EL (cell line): ENCODE measurements at places on chromosomes 12 and 14.

DNA sequence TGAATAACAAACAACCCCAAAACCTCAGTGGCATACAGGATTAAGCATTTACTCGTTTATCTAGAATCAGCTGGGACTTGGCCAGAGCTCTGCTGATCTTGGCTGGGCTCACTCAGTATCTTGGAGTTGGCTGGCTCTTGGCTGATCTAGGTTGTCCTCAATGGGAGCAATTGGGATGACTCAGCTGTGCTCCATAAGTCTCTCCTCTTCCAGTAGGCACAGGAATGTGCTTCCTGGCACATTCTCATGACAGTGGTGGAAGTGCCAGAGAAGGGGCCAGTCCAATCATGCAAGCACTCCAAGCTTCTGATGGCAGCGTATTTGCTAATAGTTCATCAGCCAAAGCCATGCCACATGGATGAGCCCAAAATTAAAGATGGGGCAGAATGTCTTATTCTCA, 41.7 kb upstream of the ANO4 start:
- DNase-seq = peak; percentile 15

DNA sequence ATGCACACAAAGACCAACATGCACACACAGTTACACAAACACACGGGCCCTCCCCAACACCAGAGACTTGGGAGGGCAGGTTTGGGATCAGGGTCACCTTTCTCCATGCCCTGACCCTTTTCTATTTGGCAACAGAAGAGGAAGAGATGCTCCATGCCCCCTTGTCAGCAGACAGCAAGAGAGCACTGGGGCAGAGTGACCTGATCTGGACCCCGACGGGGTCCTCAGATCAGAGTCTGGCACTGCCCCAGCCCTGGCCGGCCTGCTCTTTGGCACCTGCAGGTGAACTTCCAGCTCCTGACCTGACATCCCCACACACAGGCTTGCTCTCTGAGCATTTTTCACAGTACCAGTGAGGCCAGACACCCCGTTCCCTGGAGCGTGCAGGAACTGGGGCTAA, 21.4 kb downstream of the ADCY6 start:
- DNase-seq = no peak

- DNase-seq = no peak
These were observed 201.0 kb upstream of the RTL1 start for GRCh38 chr14:101104485-101104884.

GRCh38 chr14:102437997-102438915, 71.3 kb downstream of the ANKRD9 start:
- peak; percentile 77 for DNase-seq

- no peak for DNase-seq
These were observed 8.7 kb downstream of the TBC1D15 start for GRCh38 chr12:71848212-71848611.

DNA sequence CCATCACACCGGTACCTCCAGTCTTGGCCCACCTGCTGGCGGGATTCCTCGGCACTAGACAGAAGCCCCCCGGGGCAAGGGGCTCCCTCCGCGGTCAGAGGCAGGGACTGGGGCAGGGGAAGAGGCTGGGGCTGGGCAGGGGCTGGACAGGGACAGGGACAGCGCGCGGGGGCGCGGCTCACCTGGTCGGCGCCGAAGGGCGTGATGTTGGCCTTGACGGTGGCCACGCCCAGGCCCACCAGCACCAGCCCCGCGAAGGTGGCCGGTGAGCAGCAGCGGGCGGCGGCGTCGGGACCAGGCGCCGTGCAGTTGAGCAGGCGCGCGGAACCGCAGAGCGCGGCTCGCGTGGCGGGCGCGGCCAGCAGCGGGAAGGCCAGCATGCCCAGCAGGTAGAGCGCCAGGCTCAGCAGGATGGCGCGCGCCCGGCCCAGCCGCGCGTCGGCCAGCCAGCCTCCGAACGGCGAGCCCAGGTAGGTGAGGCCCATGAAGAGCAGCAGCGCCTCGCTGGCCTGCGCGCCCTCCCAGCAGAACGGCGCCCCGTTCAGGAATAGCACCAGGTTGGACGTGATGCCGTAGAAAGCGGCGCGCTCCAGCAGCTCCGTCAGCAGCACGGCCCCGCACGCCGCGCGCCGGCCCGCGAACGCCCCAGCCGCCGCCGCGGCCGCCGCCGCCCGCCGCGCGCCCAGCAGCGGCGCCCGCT, 392 bp downstream of the SLC15A4 start:
- no peak for DNase-seq

GRCh38 chr12:125983094-125983783, 918.0 kb downstream of the AACS start:
- no peak for DNase-seq

- peak; percentile 64 for DNase-seq
These were observed at the start of gene RERG for GRCh38 chr12:15220915-15221885. RERG (minus strand) TSS chr12:15221417; CDS start chr12:15217489, 3,928 bp downstream.

- DNase-seq = peak; percentile 61
These were observed 17.5 kb downstream of the ANAPC5 start for GRCh38 chr12:121334513-121335343.

- peak; percentile 66 for DNase-seq
These were observed 36.3 kb upstream of the NPFF start for GRCh38 chr12:53543539-53543938.

DNA sequence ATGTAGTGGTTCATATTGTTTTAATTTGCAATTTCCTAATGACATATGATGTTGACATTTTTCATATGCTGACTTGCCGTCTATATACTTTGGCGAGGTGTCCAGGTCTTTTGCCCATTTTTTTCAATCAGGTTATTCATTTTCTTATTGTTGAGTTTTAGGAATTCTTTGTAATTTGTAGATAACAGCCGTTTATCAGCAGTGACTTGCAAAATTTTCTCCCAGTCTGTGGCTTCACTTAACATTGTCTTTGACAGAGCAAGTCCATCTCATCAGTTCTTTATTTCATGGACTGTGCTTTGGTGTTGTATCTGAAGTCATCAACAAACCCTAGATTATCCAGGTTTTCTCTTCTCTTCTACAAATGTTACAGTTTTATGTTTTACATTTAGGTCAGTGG, 12.6 kb upstream of the KLHDC2 start:
- DNase-seq = no peak

GRCh38 chr12:31118347-31119191, 44.9 kb downstream of the DDX11 start:
- peak; percentile 25 for DNase-seq

- DNase-seq = no peak
These were observed 77.0 kb downstream of the SEC23A start for GRCh38 chr14:39025810-39026627.

DNA sequence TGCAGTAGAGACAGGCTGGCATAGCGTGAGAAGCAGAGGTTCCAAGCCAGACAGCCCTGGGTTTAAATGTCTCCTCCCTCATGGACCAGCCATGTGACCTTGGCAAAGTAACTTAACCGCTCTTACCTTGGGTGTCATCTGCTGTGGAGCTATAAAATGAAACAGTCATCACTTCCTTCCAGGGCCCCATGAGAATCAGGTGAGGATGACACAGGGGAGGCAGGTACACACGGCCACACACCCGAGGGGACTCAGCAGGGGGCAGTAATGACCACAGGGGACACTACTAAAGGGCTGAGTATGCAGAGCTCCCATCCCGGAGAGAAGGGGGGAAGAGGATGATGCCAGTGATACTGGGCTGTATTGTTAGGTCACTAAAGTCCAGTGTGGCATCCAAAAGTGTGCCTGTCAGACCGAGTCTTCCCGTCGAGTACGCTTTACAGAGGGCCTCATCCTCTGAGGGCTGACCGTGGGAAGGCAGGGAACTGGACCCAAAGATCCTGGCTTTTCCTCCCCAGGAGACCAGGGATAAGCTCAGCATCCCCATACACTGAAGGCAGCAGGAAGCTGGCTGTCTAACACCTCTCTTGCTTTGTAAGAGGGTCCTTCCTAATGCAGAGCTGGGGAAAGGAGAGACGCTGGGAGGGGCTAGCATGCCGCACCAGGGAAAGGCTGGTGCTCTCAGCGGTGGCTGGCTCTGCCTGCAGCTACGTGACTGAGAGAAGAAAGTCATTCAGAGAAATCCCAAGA, 94.2 kb downstream of the SINHCAF start:
- DNase-seq = no peak

GRCh38 chr14:78509516-78509915, 339.3 kb downstream of the NRXN3 start:
- no peak for DNase-seq

- no peak for DNase-seq
These were observed 465.8 kb downstream of the CCER1 start for GRCh38 chr12:90489141-90489540.
